Body of pancreas (tissue), 4 donors: ENCODE measurements at places on chromosomes 4 and X.

DNA sequence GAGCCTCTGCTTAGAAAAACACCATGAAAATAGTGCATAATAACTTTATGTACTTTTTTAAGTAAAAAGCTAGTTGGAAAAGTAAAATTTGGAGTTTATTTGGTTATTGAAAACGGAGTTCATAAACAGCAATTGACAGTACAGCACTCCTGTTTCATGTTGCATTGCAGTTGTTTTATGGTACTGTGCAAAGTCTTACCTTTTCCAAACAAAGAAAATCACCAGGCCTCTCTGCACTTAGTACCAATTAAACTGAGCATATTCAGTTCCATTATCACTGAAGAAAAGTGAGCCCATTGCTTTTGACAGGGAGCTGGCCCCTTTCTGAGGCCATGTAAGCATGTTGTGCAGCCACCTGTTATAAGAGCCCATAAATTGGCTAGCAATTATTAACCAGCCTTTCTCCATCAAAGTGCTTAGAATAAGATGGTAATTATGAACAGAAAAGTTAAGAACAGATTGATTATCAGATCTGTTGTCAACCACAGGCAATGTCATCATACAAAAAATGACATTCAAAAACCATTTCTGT is 376.6 kb upstream of the EMCN start:
- DNase-seq: no peak

GRCh38 chr4:126807132-126807531 is 825.6 kb upstream of the INTU start:
- DNase-seq: no peak

- DNase-seq: no peak
Measured at GRCh38 chrX:31356275-31357212, 284.7 kb upstream of the FTHL17 start.

DNA sequence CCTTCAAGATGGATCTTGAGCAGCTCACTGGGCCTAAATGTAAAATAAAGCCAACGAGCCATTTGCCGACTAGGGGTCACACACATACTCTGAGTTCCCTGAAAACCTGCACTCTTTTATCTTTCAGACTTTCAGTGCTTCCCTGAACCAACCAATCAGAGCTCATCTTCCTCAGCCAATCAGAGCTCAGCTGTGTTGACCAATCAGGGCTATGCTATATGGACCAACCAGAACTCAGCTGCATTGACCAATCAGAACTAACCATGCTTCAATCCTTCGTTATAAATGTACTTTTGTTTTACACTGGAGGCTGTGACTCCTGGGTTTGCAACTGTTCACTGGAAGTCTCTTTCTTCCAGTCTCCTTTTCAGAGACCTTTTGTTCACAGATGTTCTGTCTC is 19.3 kb downstream of the SLC25A53 start:
- no peak for DNase-seq

- no peak for DNase-seq
Measured at GRCh38 chr4:113077575-113077974, 28.1 kb downstream of the ANK2 start.

DNA sequence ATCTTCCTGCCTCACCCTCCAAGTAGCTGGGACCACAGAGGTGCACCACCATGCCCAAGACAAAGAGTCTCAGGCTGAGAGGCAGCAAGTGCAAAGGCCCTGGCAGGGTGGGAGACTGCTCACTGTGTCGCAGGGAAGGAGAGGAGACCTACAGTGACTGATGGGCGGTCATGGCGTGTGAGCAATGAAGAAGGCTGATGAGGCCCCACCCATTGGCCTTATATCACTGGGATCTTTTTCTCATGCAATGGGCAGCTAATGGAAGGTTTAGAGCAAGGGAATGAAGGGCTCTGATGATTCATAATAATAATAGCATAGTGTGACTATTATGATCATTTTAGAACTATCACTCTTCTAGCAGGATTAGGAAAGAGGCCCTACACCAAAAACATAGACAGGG is 20.9 kb downstream of the FAM9C start:
- no peak for DNase-seq

GRCh38 chr4:152956650-152957436 is 20.7 kb downstream of the FHDC1 start:
- DNase-seq: no peak

DNA sequence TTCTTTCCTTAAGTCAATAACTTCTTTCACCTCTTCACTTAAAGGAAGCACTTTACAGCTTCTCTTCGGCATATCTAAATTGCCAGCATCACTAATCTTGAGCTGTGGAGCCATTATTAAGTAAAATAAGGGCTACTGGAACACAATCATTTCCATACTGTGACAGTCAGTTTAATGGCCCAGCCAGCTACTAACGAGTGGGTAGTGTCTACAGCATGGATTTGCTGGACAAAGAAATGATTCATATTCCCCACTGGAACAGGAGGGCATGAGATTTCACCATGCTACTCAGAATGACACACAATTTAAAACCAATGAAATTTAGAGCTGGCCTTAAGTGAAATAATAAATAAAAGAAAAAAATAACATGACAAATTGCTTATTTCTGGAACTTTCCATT is 72.1 kb downstream of the DDIT4L start:
- DNase-seq: no peak

GRCh38 chr4:76657443-76657842 is 222.4 kb downstream of the SHROOM3 start:
- no peak for DNase-seq

GRCh38 chrX:133151336-133151735 is 54.4 kb upstream of the USP26 start:
- peak; percentile 9 for DNase-seq

GRCh38 chr4:155578219-155578618 is 88.4 kb upstream of the GUCY1A1 start:
- no peak for DNase-seq

DNA sequence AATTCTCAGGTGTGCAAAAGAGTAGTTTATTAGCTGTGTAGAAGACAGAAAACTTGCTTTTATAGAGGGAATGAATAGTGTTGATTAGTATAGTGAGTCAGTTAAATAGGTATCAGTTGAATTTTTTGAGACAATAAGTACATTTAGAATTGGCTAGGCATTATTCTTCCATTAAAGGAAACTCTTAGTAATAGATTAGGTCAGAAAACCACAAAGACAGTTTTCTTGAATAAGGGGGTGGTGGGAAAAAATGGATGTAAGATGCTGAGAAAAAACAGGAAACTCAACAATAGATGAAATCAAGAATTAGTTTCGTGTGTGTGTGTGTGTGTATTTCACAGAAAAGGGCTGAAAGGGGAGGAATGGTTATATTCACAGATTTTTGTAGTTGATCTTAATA is 16.8 kb downstream of the CD38 start:
- no peak for DNase-seq
